Astrocyte (in vitro differentiated cells and primary cell): ENCODE measurements at places on chromosomes 5 and 9. TPM values are rescaled to one million over a fixed set of nuclear protein-coding genes. Genes with fewer than 3 reads are reported as not detected.
A peak's percentile ranks its signal among the peaks of the same experiment; 100 is the strongest.

DNA sequence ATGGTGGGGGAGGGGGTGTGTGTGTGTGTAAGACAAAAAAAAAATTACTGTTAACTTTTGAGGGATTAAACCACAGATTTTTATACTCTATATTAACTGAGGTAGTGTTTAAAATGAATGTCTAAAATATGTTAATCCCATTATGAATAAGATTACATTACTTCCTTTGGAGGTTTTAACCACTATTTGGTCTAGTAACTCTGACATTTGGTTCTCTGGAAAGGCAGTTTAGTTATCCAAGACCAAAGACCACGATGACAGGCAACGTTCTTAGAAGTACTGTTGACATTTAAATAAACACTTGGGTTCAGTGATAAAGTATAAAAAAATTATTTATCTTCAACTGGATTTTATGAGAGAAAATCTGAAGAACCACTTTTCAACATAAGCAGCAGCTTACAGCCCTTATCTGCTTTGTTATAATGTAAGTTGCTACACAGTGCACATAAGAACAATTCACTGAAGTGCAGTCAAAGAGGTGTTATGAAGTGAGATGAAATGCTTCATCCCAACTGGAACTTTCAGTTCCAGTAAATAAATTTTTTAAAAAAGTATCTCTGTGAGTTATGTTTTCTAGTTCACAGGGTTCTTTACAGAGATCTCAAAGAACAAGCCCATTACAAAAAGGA lies 94.5 kb downstream of the OSMR start:
- H3K27me3 ChIP-seq, result no peaks in the 10 kb centered on the region
- H3K4me1 ChIP-seq, result no peaks in the 10 kb centered on the region
- H3K27ac ChIP-seq, result no peak overlapping the region

GRCh38 chr5:115309751-115310370 lies 13.4 kb upstream of the CCDC112 start:
- no peaks in the 10 kb centered on the region for H3K27me3 ChIP-seq
- H3K27ac ChIP-seq, result no peak overlapping the region
- no peaks in the 10 kb centered on the region for H3K36me3 ChIP-seq
- no peak overlapping the region for H3K4me3 ChIP-seq
- H3K4me1 ChIP-seq, result no peaks in the 10 kb centered on the region
- DNase-seq, result peak; percentile 41

The GABRA1 gene
- total RNA-seq, result 0.32 and 0.41 TPM in 2 replicates

GRCh38 chr9:96495341-96495740 lies 45.4 kb downstream of the HABP4 start:
- peaks cover 7% of the 10 kb centered on the region for H3K36me3 ChIP-seq
- H3K27me3 ChIP-seq, result no peaks in the 10 kb centered on the region
- peaks cover 4% of the 10 kb centered on the region for H3K4me1 ChIP-seq
- peak; percentile 97 for DNase-seq
- no peak overlapping the region for H3K4me3 ChIP-seq

The CCDC152 gene
- 1.2 and 1.3 TPM in 2 replicates for total RNA-seq

- no peaks in the 10 kb centered on the region for H3K36me3 ChIP-seq
- H3K27ac ChIP-seq, result no peak overlapping the region
- DNase-seq, result no peak
- no peaks in the 10 kb centered on the region for H3K27me3 ChIP-seq
- H3K4me1 ChIP-seq, result peaks cover 19% of the 10 kb centered on the region
- no peak overlapping the region for H3K4me3 ChIP-seq
Measured at GRCh38 chr9:36134761-36135505, 1.6 kb upstream of the GLIPR2 start.

GRCh38 chr5:172805736-172806255 lies 28.3 kb upstream of the ERGIC1 start:
- no peak overlapping the region for H3K27ac ChIP-seq
- DNase-seq, result no peak
- no peaks in the 10 kb centered on the region for H3K27me3 ChIP-seq
- H3K4me1 ChIP-seq, result peaks cover 34% of the 10 kb centered on the region
- no peaks in the 10 kb centered on the region for H3K36me3 ChIP-seq

The LCN6 gene
- total RNA-seq, result not detected in 2 replicates

GRCh38 chr9:132163876-132164603 lies 2.2 kb downstream of the NTNG2 start:
- no peak for DNase-seq
- no peaks in the 10 kb centered on the region for H3K36me3 ChIP-seq
- no peak overlapping the region for H3K4me3 ChIP-seq
- peaks cover 23% of the 10 kb centered on the region for H3K4me1 ChIP-seq
- H3K27me3 ChIP-seq, result peaks cover 61% of the 10 kb centered on the region

The CACNA1B gene
- total RNA-seq, result 3.1 and 3.5 TPM in 2 replicates

The TAF11L5 gene
- not detected in 2 replicates for total RNA-seq
